ENCODE measurements at places on chromosomes 6 and 20. TPM values are rescaled to one million over a fixed set of nuclear protein-coding genes. Genes with fewer than 3 reads are reported as not detected.

GRCh38 chr6:128365520-128366160 lies 154.8 kb downstream of the PTPRK start:
- no peaks in the 10 kb centered on the region for H3K4me1 ChIP-seq
- H3K36me3 ChIP-seq = no peaks in the 10 kb centered on the region
- DNase-seq = no peak
- H3K27ac ChIP-seq = no peak overlapping the region
- H3K4me3 ChIP-seq = no peak overlapping the region

DNA sequence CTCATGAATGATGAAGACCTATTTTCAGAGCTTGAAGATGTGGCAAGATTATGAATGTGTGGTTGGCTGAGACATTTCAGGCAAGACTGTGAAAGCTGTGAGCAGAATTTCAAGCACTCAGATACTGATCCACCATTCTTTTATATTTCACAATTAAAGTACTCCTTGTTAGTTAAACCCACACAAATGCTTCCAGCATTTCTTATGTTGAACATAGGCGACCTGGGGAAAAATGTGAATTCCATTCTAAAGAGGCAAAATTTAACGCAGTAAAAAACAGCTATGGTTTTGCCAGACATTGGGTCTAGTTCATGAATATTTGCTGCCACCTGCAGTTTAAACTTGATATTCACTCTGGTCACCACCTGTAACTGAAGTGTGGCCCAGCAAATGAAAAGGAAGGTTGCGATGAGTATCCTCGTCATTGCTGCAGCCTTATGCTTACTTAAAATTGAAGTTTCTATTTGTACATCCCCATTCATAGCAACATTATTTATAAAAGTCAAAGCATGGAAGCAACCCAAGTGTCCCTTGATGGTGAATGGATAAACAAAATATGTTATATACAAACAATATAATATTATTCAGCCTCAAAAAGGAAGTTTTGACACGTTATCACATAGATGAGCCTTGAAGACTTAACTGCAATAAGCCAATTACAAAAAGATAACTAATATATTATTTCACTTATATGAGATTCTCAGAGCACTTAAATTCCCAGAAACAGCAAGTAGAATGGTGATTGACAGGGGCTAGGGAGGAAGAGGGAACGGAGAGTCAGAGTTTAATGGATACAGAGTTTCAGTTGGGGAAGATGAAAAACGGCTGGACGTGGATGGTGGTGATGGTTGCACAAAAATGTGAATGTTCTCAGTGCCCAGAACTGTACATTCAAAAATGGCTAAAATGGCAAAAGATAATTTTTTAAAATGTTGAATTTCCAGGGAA lies 32.4 kb upstream of the FAM184A start:
- no peak overlapping the region for H3K27ac ChIP-seq
- peak; percentile 49 for DNase-seq
- H3K4me1 ChIP-seq = no peaks in the 10 kb centered on the region
- no peaks in the 10 kb centered on the region for H3K36me3 ChIP-seq
- H3K27me3 ChIP-seq = no peaks in the 10 kb centered on the region

DNA sequence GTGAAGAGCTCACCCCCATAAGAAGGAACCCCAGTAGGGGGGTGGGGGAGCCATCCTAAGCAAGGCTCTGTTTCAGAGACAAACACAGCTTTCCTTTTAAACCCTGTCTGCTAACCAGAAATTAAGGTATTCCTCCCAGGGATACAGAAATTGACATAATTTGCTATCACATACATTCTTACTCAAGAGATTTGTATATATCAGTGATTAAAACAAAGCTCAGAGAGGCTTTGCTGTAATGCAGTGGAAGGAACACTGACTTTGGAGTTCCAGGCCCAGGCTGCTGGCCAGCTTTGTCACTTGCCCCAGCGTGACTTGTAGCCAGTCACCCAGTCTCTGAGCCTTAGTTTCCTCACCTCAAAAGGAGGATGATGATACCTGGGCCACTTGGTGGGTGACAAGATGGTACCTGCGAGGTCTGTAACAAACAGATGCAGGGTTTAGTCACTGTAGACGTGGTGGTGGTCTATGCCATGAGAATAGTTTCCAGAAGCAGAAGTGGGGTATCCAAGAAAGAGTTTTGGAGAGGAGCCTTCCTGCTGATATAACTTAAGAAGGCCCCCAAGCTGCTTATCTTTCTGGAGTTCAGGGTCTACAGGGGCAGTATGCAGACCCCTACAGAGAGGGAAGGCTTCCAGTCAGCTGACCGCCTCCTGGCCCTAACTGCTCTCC lies 3.2 kb upstream of the FOXF2 start:
- H3K4me1 ChIP-seq = no peaks in the 10 kb centered on the region
- H3K36me3 ChIP-seq = no peaks in the 10 kb centered on the region
- DNase-seq = no peak
- peaks cover 79% of the 10 kb centered on the region for H3K27me3 ChIP-seq

- H3K4me1 ChIP-seq = no peaks in the 10 kb centered on the region
- H3K4me3 ChIP-seq = no peak overlapping the region
- no peak overlapping the region for H3K27ac ChIP-seq
- no peaks in the 10 kb centered on the region for H3K36me3 ChIP-seq
- DNase-seq = no peak
- H3K27me3 ChIP-seq = no peaks in the 10 kb centered on the region
Observed at GRCh38 chr20:47417245-47418068, 61.0 kb upstream of the ZMYND8 start.

GRCh38 chr6:25088513-25088912 lies 152.8 kb upstream of the RIPOR2 start:
- H3K36me3 ChIP-seq = no peaks in the 10 kb centered on the region
- no peak overlapping the region for H3K4me3 ChIP-seq
- H3K27ac ChIP-seq = no peak overlapping the region
- H3K4me1 ChIP-seq = no peaks in the 10 kb centered on the region
- no peak for DNase-seq

- no peaks in the 10 kb centered on the region for H3K36me3 ChIP-seq
- no peak overlapping the region for H3K27ac ChIP-seq
- H3K27me3 ChIP-seq = no peaks in the 10 kb centered on the region
- DNase-seq = no peak
- no peaks in the 10 kb centered on the region for H3K4me1 ChIP-seq
- H3K4me3 ChIP-seq = no peak overlapping the region
Observed at GRCh38 chr20:46420878-46421277, 14.5 kb upstream of the ELMO2 start.

- no peak overlapping the region for H3K4me3 ChIP-seq
- H3K4me1 ChIP-seq = no peaks in the 10 kb centered on the region
- no peaks in the 10 kb centered on the region for H3K36me3 ChIP-seq
- no peak for DNase-seq
- peak overlapping the region; percentile 88 for H3K27ac ChIP-seq
Observed at GRCh38 chr6:51570168-51570921, 517.1 kb downstream of the PKHD1 start.

GRCh38 chr6:54107470-54108090 lies 3.7 kb upstream of the MLIP start:
- no peak for DNase-seq
- no peak overlapping the region for H3K4me3 ChIP-seq
- H3K4me1 ChIP-seq = peaks cover 4% of the 10 kb centered on the region

DNA sequence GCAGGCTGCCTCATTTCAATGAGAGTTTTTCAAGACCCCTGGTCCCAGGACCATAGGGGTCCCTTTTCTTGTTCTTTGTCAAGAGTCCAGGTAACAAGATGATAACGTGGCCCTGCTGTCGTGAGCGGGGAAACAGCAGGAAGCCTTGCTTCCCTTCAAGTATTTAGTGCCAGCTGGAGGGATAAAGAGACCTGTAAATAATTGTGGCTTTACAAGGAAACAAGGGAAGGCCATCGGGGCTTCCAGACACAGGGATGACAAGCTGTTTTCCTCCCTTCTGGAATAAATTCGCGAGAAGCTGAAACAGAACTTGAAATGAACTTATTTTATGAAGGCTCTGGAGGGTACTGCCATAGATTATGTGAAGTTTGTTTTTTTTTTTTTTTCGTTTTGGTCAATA lies 163.2 kb downstream of the SYNDIG1 start:
- no peak for DNase-seq
- no peak overlapping the region for H3K4me3 ChIP-seq
- H3K4me1 ChIP-seq = peaks cover 30% of the 10 kb centered on the region
- H3K27ac ChIP-seq = no peak overlapping the region
- H3K27me3 ChIP-seq = no peaks in the 10 kb centered on the region

GRCh38 chr6:83199173-83199862 lies 6.2 kb downstream of the RWDD2A start:
- no peak for DNase-seq
- peaks cover 16% of the 10 kb centered on the region for H3K36me3 ChIP-seq
- no peaks in the 10 kb centered on the region for H3K27me3 ChIP-seq
- no peak overlapping the region for H3K4me3 ChIP-seq

Gene ECT2L
- 0.02 TPM for polyA plus RNA-seq

Gene YTHDF1
- polyA plus RNA-seq = 17.0 TPM

Gene ZSCAN23
- 2.0 TPM for polyA plus RNA-seq

All from SK-N-SH (cell line).